Activated T-cell treated with anti-CD3 and anti-CD28 coated beads for 24 hours (primary cell): ENCODE measurements at places on chromosomes 5 and 9.

DNA sequence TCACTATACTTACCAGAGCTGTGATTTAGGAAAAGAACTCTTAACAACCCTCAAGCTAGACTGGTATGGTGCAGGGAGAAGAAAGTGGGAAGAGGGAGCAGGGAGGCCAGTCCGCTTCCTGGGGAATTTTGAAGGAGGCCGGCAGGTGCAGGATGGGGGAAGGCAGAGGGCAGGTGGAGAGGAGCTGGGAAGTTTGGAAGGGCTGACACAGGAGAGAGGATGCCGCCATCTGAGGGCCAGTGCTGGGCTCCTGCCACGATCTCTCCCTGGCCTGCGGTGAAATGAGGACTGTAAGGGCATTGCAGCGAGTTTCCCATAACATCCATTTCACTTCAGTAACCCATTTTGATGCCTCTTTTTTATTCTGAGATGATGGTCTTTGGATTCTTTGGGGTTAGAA, 8.9 kb downstream of the DAB2IP start:
- DNase-seq: no peak

DNA sequence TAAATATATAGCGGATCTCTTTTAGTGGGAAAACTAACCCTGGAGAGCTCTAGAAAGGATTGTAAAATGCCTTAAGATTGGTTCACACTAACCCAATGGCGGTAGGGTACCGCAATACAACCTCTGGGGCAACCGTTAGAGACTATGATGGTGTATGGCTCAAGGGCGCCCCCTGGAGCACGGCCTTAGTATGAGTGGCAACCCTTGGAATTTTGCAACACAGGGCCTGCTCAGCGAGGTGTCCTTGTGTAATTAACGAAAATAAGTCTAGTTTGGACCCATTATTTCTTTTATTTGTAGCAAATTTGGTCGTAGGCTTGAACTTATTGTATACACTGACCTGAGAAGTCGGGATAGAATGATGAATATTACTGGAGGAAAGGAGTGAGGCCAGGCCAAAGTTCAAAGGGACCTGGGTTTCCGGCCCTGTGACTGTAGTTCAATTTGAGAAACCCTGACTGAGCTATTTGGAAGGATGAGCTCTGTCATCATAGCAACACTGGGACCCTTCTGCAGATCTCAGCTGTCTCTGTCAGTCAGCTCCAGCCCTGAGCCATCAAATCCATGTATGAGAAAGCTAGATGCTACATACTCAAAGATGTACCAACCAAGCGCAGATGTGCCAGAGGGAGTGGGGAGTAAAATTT, 54.8 kb downstream of the CAMK4 start:
- peak; percentile 83 for DNase-seq

GRCh38 chr5:128551476-128551875, 13.4 kb upstream of the FBN2 start:
- DNase-seq: no peak

- DNase-seq: peak; percentile 52
These were observed 81.3 kb downstream of the STK10 start for GRCh38 chr5:172106511-172107356.

- no peak for DNase-seq
These were observed 44.3 kb downstream of the TENT4A start for GRCh38 chr5:6757414-6757969.

DNA sequence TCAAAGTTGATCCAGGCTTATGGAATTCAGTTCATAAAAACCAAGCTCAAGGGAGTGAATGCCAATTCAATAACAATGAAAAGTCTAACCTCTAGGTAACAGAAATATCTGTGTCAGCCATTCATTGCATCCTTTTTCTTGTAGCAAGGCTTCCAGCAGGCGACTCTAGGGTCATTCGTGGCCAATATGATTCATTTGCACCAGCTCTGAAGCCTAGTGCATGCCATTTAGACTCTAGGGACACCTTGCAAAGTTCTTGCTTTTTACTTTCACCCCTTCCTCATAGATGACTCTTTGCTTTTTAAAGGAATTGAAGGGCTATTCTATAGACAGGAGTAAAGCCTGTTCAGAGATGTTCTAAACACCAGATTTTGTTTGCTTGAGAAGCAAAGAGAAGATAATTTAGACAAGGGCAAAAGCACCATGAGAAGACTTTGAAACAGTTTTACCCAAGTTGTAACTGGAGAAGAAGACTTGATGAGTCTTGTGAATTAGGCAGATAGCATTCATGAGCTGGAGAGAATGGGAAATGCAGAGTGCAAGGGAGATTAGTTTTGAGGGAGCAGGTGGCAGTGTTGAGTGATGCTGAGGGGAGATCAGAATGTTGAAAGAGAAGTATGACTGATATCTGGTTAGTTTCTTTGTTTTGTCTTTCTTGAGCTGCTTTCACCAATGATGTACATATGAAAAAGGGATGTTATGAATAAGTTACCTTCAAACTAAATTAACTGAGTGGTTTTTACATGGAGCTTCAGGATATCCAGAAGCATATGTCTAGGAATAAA, 94.5 kb downstream of the F2RL2 start:
- no peak for DNase-seq
